ENCODE measurements at places on chromosomes 6 and 20.

- DNase-seq, result no peak
These were observed 193.5 kb downstream of the SLC24A3 start for GRCh38 chr20:19405958-19406357.

DNA sequence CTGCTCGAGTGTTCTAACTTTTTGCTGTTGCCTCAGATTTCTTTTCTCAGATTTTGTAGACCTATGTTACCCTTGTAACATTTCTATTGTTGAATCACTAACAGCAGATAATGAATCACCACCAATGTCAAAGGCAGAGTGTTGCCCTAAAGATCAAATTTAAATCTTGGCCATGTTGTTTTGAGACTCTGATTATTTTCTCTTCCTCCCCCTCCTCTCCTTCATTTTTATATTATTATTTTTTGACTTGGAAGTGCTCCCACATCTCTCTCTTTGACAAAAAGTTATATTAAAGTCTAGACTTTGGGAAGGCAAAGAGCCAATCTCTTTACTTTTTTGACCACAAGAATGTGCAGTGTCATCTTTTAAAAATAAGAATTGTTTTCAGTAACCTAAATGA lies 422.7 kb downstream of the NKAIN2 start:
- DNase-seq, result no peak

DNA sequence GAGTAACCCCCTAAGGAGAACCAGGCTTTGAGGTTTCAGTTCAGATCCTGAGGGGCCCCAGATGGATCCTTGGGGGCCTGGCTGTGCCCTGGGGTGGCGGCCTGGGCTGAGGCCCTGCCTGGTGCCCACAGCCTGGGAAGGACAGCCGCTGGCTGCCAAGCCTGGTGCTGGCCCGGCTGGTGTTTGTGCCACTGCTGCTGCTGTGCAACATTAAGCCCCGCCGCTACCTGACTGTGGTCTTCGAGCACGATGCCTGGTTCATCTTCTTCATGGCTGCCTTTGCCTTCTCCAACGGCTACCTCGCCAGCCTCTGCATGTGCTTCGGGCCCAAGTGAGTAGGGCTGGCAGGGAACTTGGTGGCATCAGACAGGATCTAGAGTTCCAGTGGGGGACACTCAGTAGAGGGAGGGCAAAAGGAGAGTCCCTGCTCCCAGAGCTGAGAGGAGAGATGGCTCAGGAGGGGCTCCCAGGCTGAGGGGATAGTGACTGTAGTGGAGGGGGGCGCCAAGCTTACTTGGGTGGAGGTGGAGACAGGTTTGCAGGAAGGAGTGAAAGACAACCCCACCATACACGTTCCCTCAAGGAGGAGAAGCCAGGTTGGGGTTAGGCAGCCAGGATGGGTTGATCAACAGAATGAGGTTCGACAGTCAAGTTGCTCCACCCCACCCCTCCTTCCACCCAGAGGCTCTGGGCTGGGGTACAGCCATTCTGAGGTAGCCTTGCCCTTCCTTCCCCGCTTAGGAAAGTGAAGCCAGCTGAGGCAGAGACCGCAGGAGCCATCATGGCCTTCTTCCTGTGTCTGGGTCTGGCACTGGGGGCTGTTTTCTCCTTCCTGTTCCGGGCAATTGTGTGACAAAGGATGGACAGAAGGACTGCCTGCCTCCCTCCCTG lies 9.5 kb downstream of the SLC29A1 start:
- no peak for DNase-seq

DNA sequence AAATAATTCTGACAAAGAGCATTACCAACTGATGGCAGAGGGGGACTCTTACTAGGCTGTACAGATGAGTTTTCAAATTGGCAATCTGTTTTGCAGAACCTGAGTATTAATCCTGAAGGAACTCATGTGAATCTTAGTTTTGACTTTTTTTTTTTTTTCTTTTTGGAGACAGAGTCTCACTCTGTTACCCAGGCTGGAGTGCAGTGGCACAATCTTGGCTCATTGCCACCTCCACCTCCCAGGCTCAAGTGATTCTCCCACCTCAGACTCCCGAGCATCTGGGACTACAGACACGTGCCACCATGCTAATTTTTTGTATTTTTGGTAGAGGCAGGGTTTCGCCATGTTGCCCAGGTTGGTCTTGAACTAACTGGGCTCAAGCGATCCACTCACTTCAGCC lies 49.3 kb downstream of the KCTD20 start:
- DNase-seq, result no peak

DNA sequence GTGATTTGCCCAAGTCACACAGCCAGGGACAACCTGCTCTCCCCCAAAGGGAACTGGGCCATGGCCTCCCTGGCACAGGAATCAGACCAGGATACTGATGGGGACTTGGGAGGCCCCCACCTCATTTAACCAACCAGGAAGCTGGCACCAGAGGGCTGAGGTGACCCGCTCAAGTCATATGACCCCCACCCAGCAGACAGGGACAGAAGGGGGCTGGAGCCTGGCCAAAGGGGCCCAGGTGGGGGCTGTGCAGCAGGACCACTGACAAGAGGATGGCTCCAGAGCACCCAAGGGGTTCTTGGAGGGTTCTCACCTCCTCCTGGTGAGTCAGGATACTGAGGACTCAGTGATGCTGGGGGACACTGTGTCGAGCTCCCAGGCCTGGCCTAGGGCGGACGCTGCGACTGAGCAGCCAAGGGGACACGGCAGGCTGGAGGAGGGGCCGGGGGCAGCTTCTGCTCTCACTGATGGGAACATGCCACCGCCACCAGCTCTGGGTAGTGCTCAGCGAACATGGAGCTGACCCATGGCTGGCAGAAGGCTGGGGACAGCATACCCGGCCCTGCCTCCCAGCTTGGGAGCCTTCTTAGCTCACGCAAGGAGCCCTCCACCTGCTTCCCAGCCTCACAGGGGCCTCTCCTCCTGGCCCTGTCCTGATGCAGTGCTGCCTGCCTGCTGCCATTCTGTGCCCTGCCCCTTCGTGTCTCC lies 1.2 kb downstream of the CST7 start:
- DNase-seq, result no peak

DNA sequence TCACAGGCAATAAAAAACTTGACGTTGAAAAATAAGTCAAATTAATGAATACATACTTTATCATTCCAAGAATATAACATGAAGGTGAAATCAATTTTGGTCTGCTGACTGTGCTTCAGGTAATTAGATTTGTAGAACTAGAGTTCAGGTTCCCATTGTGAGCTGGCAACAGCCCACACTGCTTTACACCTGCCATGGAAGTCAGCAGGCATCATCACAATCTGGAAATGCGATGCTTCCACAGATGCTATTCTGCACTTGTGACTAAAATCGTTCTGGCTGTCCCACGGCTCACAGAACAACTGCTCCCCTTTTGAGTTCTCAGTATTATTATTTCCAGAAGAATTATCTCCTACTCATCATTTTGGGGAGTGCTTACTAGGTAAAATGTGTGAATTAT lies 62.6 kb upstream of the THEMIS start:
- no peak for DNase-seq

- no peak for DNase-seq
These were observed 6.3 kb upstream of the NXT1 start for GRCh38 chr20:23344336-23344735.

DNA sequence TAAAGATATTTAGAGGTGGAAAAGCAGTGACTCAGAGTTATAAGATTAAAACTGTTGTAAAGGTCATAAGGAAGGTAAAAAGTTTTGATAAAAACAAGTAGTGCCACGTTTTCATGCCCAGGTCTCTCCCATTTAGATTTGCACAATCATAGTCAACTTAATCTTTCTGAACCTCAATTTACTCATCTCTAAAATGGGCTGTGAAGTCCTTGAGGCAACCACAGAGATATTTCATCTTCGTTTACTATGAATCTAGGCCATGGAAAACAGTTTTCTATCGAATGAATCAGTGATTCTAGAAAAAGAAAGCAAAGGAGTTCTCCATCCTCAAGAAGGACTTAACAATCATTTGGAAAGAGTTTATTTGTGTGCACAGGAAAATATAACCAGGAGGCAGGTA lies 190.2 kb downstream of the EDN1 start:
- DNase-seq, result no peak

- no peak for DNase-seq
These were observed 34.6 kb downstream of the REPS1 start for GRCh38 chr6:138953451-138953850.

- no peak for DNase-seq
These were observed 70.0 kb downstream of the HDDC2 start for GRCh38 chr6:125231574-125232343.

DNA sequence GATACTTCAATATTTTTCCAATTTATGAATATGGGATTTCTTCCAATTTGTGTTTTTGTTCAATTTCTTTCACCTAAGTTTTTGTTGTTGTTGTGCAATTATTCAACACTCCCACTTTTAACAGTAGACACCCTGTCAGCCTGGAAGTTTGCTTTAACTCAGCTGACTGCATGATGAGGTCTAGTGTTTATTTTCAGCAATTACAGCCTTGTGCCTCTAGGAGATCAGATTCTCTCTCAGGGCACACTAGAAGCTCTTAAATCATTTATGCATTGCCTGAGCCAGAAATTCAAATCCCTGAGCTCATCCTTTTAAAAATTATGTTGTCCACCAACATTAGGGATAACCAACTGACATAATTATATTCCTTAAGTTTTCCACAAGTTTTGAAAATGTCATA lies 85.7 kb downstream of the MRAP2 start:
- no peak for DNase-seq

DNA sequence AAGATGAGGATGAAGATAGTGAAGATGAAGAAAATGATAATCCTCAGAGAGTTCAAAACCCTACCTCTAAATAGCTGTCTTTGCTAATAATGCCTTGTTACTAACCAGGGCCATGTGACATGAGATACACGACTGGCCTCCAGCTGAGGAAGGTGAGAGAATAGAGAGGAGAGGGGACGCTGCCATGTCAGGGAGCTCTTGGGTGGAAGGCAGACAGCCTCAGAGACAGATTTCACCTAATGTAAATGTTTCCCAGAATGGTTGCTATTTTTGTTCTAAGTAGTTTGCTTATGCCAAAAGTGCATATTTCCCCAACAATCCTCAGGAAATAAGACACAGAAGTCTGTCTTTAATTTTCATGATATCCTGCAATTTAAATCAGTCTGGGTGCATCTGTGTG lies 138.4 kb downstream of the ELOVL4 start:
- DNase-seq, result no peak

GRCh38 chr6:130111031-130111430 lies 92.7 kb downstream of the L3MBTL3 start:
- no peak for DNase-seq

DNA sequence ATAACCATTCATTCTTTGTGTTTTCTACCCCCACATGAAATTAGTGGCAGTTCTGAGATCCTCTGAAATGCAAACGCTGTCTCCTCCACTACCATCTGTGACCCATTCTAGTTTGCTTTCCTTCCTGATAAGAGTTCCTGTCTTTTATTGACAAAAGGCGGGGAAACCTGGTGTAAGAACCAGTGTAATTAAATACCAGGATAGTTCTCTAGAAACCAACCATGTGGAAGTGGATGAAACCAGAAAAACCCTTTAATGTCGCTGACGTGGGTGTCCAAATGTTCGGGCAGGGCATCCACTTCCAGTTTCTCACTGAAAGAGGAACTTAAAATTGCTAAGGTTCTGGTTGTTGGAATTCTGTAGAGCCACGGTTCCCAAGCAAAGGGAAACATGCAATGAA lies 79.1 kb downstream of the TNFRSF21 start:
- DNase-seq, result no peak

DNA sequence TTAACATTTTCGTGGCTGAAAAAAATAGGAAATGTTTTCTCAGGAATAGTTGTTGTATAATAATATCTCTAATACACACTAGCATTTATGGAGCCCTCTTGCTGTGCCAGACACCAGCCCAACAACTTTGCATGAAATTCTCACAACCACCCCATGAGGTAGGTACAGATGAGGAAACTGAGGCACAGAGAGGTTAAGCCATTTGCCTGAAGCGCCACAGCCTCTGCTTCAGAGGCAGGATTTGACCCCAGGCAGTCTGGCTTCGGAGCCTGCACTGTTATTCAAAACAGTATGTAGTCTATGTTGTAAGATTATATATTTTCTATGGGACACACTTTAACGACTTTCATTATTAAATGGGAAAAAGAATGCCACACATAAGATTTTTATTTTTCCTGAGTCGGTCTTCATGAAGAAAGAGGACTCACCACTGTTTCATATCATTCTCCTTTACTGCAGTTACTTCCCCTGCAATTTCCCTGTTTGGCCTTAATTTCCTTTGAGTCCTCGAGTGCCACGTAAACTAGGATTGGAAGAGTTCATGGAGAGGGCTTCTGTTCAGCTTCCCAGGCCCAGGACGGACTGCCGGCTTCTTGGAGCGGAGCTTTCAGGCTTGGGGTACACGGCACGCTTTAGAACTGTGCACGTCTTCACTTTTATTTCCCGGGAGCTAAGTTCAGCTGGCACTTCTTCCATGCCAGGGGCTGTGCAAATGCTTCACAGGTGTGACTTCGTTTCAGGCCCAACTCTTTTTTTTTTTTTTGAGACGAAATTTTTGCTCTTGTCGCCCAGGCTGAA lies 128.0 kb downstream of the BMP7 start:
- DNase-seq, result no peak

- DNase-seq, result no peak
These were observed 46.6 kb upstream of the CCN6 start for GRCh38 chr6:112007254-112007653.

GRCh38 chr20:61673152-61673847 lies 392.4 kb downstream of the TAF4 start:
- DNase-seq, result no peak

GRCh38 chr6:17096652-17097051 lies 5.2 kb upstream of the STMND1 start:
- DNase-seq, result no peak

- DNase-seq, result no peak
These were observed 228.5 kb downstream of the SLC24A3 start for GRCh38 chr20:19440660-19441527.

DNA sequence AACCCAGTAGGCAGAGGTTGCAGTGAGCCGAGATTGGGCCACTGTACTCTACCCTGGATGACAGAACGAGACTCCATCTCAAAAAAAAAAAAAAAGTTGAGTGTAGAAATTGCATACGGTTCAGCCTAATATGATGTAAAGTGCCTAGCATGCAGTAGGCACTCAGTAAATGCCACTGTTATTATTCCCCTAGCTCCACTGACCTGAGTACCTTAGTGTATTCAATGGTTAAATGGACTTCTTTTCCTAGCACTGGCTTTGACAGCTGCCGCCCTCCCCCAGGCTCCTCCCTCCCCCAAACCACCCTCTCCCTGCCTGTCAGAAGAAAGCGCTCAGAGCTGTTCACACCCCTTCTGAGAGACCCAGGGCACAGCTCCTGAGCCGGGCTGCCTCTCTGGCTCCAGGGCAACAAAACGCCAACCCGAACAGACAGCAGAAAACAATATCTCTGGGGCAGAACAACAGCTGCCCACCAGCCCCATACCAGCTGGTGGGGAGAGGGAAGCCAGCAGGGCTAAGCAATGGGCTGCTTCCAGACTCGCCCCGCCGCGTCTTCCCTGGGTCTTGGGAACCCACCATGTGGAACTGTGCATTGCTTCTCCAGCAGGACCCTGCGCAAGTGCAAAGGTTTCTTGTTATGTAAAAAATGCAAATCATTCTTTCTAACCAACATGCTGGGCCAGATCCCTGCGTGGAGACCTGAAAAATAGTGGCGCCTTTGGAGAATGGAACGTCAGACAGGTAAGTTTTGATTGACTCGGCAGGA lies 4.5 kb downstream of the CPNE5 start:
- DNase-seq, result no peak

All from activated T-cell treated with anti-CD3 and anti-CD28 coated beads for 4 hours (primary cell).